ENCODE measurements at places on chromosomes 6 and 20. TPM values are rescaled to one million over a fixed set of nuclear protein-coding genes. Genes with fewer than 3 reads are reported as not detected.

- DNase-seq = no peak
Measured at GRCh38 chr6:162443101-162443500, 284.5 kb downstream of the PRKN start.

GRCh38 chr6:8530785-8531435, 95.6 kb upstream of the SLC35B3 start:
- no peak for DNase-seq

DNA sequence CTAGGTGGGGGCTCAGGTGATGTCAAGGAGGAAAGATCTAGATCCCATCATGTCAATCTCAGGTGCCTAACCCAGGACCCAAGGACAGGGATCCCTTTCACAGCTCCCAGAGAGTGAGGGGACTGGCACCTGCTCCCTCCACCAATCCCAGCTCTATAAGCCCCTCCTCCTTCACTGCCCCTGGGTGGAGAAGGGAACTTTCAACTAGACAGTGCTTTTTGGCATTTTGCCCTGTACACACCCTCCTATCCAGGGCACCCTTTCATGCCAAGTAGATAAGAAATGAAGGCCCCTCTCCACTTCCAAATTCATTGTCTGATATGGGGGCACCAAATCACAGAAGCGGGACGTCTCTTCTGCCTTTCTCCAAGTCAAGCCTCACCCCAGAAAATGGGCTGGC, 61.6 kb downstream of the MDGA1 start:
- no peak for DNase-seq

DNA sequence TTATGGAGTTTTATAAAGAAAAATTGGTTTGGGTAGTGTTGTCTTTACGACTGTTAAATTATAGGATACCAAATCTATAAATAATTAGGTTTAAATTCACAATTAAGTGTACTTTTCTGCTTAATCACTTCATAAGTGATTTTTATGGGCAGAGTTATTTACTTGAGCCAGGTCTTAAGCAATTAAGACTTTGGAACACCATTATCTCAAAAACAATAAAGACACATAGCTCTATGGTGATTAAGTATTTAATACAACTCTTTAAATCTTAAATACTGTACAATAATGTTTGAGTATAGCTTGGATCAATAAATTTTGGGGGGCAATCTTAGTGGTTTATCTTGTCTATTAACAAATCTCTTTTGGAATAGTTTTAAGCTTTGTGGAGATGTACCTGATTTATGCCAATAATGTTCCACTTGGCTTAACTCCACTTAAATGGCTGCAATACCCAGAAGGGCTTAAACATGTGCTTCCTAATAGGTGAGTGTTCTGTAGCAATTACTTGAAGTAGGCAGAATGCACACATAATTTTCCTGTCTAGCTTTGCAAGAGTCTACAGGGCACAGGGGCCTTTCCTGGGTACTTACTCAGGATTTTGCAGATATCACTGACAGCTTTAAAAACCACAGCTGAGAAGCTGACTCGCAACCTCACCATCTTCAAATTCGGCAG, 7.5 kb downstream of the FERMT1 start:
- no peak for DNase-seq

GRCh38 chr6:150894935-150895552, 29.5 kb downstream of the MTHFD1L start:
- DNase-seq = no peak

DNA sequence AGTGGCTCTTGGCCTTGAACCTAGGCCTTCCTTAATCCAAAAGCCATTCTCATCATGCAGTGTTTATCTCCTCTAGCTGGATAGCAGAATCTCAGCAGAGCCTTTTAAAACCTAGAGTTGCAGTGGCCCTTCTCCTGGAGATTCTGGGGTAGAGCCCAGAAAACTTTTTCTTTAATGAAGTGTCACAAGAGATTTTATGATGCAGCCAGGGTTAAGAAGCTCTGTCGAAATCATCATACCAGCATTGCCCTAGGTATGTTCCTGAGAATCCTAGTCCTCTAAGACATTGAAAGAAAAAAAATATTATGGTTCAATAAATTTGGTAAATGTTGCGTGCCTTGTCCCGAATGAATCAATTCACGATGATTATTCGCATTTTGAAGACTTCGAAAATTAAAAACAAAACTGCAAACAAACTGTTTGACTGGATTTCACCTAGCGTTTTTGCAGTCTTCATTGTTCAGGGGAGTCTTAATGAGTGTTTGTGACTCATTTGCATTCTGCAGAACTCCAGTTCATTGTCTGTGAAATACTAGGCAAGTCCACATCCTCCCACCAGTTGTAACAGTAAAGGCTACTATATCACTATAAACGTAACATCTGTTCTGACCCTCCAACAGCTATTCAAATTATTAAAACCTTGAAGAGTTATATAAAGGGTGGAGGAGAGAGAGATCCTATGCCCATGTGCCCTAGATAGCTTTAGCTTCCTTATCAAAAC, 198.6 kb downstream of the UST start:
- DNase-seq = no peak

The FAM209B gene
- total RNA-seq = 0.56 TPM

The LY6G6D gene
- total RNA-seq = not detected

The SOX18 gene
- total RNA-seq = 149 TPM

Measured in endothelial cell (in vitro differentiated cells).